ENCODE measurements at places on chromosomes 16 and 17. TPM values are rescaled to one million over a fixed set of nuclear protein-coding genes. Genes with fewer than 3 reads are reported as not detected.

Gene HSD17B2
- not detected for total RNA-seq

Gene SULT1A1
- total RNA-seq: 14.7 TPM

Gene KRT25
- total RNA-seq: not detected

Gene FSCN2
- total RNA-seq: 0.58 TPM

Gene BICDL2
- 1.1 TPM for total RNA-seq

Gene RNF227
- total RNA-seq: 7.0 TPM

Gene SLC4A1
- not detected for total RNA-seq

Gene TOP2A
- total RNA-seq: 340 TPM

Gene GNAO1
- total RNA-seq: 1.5 TPM

Gene ABI3
- total RNA-seq: 37.4 TPM

Gene ADAD2
- not detected for total RNA-seq

Gene DLG4
- 11.9 TPM for total RNA-seq

Gene EFCAB5
- 0.82 TPM for total RNA-seq

Gene PLA2G10
- not detected for total RNA-seq

Gene STXBP4
- total RNA-seq: 3.9 TPM

Gene TBKBP1
- 7.6 TPM for total RNA-seq

Gene NGFR
- not detected for total RNA-seq

Gene EPOP
- 8.9 TPM for total RNA-seq

Gene PGAP3
- total RNA-seq: 25.5 TPM

Gene HOXB1
- not detected for total RNA-seq

Gene HEATR9
- total RNA-seq: not detected

Gene CALCOCO2
- total RNA-seq: 179 TPM

Gene ABCC12
- total RNA-seq: not detected

Gene INPP5K
- total RNA-seq: 49.0 TPM

Gene CRYM
- not detected for total RNA-seq

Gene PRSS22
- not detected for total RNA-seq

Gene CLEC19A
- total RNA-seq: not detected

Gene CFAP119
- 2.2 TPM for total RNA-seq

Gene USP22
- total RNA-seq: 156 TPM

Gene CCDC144A
- 6.8 TPM for total RNA-seq

Gene PSME3IP1
- total RNA-seq: 113 TPM

Gene C16orf89
- total RNA-seq: not detected

Gene UTS2R
- total RNA-seq: 0.20 TPM

All from activated naive CD4-positive, alpha-beta T cell treated with anti-CD3 and anti-CD28 coated beads, Interleukin-2, amount 10 ng/mL, durations not matched to agents 5 hours and 36 hours (primary cell).